ENCODE measurements at places on chromosomes 5 and 9.

DNA sequence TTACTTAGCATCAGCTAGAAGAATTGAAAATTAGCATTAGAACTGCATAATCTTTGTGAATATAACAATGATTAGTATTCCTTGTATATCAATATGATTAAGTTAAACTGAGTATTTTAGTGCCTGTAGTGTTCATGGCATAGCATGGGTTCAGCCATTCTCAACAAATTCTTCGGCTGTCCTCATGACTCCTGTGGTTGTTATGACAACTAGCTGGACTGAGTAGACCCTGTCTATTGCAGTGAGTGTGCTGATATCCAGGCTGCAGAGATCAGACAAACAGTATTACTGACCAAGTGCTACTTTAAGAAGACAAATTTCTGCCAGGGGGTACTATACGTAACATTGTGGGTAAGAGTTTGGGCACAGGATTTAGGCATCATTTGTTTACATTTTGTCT is 125.9 kb downstream of the NUDT12 start:
- DNase-seq: no peak

GRCh38 chr9:15576350-15577050 is 23.7 kb downstream of the CCDC171 start:
- DNase-seq: no peak

DNA sequence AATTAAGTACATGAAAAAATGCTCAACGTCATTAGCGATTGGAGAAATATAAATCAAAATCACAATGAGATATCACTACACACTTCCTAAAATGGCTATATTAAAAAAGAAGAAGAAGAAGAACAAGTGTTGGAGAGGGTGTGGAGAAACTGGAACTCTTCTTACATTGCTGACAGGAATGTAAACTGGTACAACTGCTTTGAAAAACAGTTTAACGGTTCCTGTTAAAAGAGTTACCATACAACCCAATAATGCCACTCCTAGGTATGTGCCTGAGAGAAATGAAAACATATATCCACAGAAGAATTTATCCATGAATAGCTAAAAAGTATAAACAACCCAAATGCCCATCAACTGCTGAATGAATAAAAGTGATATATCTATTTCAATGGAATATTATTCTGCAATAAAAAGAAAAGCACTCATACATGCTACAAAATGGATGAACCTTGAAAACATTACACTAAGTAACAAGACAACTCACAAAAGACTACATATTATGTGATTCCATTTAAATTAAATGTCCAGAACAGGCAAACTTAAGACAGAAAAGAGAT is 9.0 kb downstream of the FEM1C start:
- DNase-seq: no peak

GRCh38 chr5:77181596-77182304 is 28.7 kb upstream of the PDE8B start:
- DNase-seq: no peak

DNA sequence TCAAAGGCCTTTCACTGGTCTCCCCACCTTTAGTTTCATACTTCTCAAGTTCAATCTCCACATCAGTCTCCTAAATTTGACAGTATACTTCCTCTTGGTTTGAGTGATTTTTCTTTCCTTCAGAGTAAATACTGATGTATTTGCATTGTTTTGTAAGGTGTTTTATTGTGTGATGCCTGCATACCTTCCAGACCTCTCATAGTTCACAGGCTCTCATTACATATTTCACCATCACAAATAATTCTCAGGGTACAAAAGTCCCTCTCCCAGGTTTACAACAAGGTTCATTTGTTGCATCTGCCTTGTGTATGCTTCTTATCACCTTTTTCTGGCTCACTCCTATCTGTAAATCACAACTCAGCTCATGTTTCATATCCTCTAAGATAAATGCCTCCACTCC is 22.2 kb upstream of the TUSC1 start:
- DNase-seq: no peak

GRCh38 chr5:112919972-112920371 is 2.1 kb downstream of the REEP5 start:
- no peak for DNase-seq

GRCh38 chr9:90007516-90008440 is 403.0 kb downstream of the GADD45G start:
- DNase-seq: no peak

- DNase-seq: no peak
Observed at GRCh38 chr5:38467353-38468040, 88.9 kb downstream of the LIFR start.

DNA sequence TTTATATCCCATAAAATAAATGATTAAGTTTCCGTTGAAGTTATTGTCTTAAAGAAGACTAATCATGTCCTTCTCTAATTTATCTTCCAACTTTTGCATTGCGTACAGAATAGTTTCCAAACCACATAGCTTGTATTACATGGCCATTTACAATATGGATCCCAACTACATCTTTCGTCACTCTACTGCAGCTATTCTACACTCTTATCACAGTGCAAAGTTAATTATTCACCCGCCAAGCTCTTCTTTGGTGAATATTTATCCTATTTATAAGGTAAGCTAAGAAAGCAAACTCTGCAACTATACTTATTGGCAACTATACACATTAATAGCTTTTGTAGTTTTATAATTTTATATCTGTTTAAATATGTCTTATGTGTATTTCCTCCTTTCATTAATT is 75.9 kb upstream of the ADAMTS19 start:
- DNase-seq: no peak

GRCh38 chr5:99059685-99060084 is 130.9 kb upstream of the CHD1 start:
- DNase-seq: no peak

Data from cardiac septum (tissue), 1 donor.